ENCODE measurements at places on chromosomes 5 and 9.

DNA sequence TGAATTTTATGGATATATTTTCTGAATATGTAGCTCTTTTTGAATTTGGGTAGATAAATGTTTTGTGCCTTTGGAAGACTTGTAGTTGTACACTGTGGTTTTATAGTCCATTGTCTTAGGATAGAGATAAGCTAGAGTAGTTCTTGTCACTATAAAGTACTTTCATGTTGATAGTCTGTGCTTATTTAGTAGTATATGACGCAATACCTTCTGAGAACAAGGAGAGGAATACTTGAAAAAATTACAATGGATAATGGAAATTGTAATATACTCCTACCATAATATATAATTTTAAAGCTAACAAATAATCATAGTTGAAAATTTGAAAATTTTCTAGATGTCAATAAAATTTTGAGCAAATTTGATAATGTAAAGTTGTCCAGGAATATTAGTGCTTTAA is 664.0 kb downstream of the TLE4 start:
- no peak for DNase-seq

GRCh38 chr5:163338-163620 is 28.0 kb upstream of the LRRC14B start:
- no peak for DNase-seq

GRCh38 chr9:109893241-109893640 is 113.2 kb downstream of the PALM2AKAP2 start:
- no peak for DNase-seq

DNA sequence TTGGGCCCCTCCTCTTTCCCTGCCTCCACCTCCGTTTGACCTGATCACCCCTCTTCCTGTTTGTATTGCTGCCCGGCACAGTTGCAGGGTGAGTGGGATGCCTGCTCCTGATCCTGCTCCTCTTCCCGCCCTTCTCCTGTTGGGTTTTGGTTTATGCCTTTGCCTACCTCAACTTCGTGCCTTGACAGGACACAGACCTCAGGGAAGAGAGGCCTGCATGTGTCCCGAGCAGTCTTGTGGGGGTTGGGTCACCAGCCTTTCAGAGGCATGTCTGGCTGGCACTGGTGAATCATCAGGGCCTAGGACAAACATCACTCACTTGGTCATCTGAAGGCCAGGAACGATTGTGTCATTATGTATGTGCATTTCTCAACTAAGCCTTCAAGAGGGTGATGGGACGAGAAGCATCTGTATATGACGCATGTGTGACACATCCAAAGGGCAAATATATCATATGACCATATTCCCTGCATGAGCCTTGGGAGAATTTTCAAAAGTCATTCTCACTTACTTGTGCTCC is 56.9 kb downstream of the NPR3 start:
- no peak for DNase-seq

DNA sequence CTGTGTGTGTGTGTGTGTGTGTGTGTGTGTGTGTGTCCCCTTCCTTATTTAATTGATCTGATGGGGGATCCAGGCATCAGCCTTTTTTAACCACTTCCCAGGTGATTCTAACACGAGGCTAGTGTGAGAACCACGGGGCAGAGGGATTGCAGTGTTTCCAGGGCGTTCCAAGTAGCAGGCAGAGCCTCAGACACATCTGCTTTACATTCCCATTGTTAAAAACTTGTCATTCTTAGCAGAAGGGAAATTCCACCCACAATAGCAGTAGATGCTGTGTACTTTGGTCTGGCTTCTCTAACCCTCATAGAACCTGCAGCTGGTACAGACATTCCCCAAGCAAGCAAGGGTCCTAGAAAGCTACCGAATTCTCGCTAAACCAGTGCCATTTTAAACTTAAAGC is 81.9 kb upstream of the SLC30A5 start:
- no peak for DNase-seq

GRCh38 chr9:104787306-104788015 is 23.5 kb downstream of the NIPSNAP3B start:
- no peak for DNase-seq

DNA sequence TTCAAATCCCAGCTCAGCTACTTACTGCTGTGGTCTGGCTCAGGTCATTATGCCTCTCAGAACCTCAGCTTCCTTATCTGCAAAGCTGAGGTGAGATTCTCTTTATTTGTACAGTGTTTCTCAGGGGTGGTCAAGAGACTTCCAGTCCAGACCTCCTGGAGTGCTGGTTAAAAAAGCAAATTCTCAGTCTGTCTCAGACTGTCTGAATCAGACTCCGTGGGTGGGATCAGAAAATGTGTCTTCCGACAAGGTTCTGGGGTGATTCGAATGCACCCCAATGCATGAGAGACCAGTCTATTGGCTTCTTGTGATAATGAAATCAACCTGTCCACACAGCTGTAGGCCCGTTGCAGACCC is 137.7 kb upstream of the SMIM23 start:
- DNase-seq: no peak
